Activated T-cell treated with anti-CD3 and anti-CD28 coated beads for 4 hours (primary cell): ENCODE measurements at places on chromosomes 7 and 10.

- DNase-seq = no peak
Measured at GRCh38 chr10:89591111-89591795, 53.8 kb downstream of the PANK1 start.

GRCh38 chr7:155247479-155248365, 50.0 kb upstream of the INSIG1 start:
- DNase-seq = no peak

DNA sequence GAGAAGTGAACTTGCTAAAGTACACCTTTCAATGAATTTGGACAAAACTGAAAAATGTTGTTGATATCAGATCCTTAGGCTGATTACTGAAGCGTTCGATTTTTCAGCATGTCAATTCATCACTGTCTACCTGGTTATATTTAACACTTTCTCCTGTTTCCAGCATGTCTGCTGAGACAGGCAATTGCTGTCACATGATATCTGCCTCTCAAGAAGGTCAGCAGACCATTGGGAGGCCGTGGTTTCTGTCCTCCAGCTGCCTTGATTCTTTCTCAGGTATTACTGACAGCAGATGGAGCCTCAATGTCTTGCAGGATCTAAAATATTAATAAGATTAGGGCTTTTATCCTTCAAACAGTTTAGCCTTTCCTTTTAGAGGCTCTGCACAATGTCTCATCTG, 127.5 kb downstream of the SNX10 start:
- DNase-seq = no peak

DNA sequence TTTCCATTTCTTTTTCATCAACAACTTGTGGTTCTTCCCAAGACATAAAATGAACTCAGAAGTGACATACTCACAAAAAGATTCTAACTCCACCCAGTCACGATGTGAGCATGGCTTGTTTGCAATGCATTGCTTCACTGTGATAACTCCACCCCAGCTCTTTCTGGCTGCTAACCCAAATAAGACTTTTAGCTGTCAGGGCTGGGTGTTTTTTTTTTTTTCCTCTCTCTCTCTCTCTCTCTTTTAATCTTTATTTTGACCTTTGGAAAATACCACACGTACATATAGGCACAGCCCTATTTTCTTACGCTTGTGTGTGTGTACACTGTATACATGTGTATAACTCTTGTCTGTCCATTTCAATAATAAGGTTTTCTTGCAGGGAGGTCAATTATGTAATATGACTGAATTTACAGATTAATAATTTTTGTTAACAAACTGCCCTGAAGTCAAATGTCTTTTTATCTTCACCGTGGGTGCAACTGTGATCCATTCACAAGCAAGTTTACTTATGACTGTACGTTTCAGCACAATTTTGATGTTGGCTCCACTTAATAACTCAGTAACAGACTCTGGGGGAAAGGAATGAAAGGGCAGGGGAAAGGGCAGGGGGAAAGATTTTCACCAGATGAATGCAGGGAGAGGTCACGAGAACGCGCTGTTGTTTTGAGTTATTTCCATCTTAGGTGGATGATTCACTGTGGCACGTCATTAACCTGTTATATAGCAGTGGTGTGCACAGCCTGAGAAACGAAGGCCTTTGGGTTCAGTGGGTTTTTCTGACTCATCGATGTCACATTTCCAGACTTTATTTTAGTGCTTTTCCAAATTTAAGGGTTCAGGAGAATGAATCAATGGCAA, 49.1 kb downstream of the APBB1IP start:
- peak; percentile 65 for DNase-seq

- DNase-seq = no peak
Measured at GRCh38 chr10:8639486-8640185, 585.1 kb downstream of the GATA3 start.

DNA sequence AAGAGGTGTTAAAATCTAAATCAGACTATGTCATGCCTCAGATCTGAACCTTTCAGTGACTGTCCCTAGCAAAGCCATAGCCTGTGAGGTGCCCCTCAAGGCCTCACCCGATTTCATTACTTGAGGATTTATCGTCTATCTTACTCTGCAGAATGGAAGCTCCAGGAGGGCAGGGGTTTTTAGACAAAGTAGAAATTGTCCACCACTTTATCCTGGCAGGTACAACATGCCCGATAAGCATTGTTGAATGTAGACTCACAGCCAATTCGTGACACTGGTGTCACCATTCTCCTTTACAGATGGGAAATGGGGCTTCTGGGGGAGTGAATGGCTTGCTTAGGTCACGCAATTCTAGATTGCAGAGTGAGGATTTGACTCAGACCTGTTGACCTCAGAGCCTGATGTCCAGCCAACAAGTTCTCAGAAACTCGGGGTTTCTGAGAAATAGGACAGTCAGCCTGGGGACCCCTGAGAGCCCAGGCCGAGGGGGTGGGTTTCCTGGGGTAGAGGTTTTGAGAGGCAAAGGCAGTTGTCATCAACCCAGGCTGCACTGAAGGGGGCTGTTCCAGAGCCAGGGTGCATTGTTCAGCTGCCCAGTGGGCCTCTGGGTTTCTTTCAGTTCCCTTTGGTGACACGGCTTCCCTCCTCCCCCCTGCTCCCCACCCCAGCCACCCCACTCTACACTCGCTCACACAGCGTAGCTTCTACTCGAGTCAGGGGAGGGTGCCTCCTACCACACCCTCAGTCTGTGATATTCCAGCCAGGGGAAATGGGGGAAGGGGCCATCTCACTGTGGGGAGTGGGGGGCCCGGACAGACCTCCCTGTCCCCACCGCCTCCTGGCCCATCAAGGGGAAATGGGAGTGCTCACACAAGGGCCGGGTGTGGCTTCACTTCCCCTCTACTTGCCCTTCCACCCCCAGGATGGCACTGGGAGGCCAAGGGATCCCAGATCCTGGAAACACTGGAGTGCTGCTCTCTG, 3.1 kb upstream of the IRF5 start:
- DNase-seq = no peak

DNA sequence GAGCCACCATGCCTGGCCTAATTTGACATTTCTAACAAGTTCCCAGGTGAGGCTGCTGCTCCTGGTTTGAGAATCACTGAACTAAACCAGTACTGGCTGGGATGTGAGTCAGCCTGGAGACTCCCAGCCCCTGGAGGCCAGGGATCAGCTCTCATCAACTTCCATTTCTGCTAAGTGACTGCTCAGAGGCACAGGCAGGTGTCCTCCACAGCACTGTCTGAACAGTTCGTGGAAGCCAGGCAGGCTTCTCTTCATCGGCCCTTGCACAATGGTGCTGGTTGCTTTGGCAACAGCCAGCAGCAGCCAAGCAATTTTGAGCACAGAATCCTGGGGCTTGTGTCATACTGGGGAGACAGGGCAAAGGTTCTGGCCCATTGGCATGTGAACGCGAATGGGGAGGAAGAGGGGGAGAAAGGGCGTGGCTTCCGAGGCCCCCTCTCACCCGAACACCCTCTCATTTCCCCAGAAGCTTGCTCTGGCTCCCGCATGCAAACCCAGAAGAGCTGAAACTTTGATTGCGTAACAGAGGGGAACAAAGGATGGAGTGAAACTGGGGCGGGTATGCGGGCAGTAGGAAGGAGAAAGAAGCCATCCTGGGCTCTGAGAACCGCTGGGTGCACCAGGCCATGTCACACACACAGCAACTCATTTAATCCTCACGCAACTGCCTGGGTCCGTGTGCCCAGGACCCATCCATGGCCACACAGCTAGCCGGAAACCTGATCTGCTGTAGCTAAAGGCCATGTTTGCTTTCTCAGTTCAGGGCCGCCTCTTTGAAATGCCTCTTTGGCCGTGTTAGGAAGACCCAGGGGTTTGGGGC, 9.0 kb upstream of the POR start:
- DNase-seq = no peak

GRCh38 chr10:127154831-127155620, 41.4 kb downstream of the INSYN2A start:
- no peak for DNase-seq

- DNase-seq = no peak
Measured at GRCh38 chr7:99460651-99461050, 5.3 kb downstream of the ATP5MF start.

- no peak for DNase-seq
Measured at GRCh38 chr10:48786606-48787282, 102.1 kb downstream of the WDFY4 start.

DNA sequence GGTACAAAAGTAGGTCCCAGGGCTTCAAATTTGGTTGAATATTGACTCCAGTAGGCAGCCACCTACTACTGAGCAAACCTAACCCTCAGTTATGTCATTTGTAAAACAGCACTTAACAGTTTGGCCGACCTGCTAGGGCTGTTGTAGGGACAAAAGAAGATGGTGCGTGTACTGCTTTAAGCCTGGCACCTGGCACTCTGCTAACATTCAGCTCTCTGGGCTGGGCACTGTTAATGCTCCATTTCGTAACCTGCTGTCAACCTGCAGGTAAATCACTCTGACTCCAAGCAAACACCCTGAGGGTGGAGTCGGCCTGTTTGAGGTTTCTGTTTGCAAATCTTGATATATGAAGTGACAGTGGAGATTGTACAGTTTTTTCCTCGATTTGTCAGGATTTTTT, 7.2 kb downstream of the ZKSCAN1 start:
- DNase-seq = no peak

- DNase-seq = no peak
Measured at GRCh38 chr7:84510505-84510904, 315.9 kb upstream of the SEMA3A start.

DNA sequence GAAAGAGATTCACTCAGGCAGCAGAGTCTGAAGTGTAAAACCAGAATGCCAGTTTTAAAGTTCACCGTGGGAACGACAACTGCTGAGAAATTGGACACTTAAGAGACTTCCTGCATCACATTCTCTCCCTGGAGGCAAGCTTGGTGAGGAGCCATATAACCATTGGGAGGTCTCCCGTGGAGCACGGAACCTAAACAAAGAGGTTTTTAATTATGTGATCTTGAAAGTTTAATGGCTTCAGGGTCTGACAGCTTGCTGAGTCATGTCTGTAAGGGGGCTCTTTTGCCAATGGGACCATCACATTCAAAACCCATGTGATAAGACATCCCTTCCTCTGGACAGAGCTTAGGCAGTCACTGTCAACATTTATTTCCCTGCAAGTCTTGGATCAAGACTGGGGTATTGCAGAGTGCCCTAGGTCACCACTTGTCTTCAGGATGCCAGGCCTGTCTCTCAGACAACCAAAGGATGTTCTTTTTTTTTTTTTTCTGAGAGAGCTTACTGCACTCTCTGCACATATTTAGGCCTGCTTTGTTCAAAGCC, 674.4 kb downstream of the TYW1 start:
- no peak for DNase-seq

GRCh38 chr10:86757113-86757972, 924 bp downstream of the BMPR1A start:
- peak; percentile 3 for DNase-seq

DNA sequence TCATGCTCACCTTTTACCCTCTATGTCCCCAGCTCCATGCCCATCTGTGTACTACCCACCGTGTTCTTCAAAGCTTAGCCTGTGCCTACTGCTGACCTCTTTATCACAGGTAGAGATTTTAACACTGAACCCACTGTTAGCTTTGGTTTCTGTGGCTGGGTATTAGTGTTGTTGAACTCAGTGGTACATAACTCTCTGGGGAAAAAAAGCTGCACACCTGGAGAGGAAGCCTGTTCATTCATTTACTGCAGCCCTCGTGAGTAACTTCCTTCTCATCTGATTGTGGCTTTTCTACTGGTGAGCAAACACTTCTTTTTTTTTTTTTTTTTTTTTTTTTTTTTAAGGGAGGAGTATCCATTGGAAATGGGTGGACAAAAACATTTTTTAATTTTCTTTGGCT, 326.3 kb downstream of the CCSER2 start:
- DNase-seq = no peak

DNA sequence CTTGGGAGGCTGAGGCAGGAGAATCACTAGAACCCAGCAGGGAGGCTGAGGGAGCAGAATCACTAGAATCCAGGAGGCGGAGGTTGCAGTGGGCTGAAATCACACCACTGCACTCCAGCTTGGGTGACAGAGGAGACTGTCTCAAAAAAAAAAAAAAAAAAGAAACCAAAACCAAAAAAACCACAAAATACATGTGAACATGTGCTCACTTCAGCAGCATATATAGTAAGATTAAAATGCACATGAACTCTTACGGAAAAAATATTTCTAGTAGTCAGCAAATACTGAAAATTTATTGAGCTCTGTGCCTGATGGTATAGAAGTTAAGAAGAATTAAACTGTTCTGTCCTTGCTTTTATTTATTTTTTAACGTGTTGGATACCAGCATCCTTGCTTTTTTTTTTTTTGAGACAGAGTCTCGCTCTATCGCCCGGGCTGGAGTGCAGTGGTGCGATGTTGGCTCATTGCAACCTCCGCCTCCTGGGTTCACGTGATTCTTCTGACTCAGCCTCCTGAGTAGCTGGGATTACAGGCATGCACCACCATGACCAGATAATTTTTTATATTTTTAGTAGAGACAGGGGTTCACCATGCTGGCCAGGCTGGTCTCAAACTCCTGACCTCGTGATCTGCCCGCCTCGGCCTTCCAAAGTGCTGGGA, 9.6 kb upstream of the ZNF487 start:
- peak; percentile 34 for DNase-seq

DNA sequence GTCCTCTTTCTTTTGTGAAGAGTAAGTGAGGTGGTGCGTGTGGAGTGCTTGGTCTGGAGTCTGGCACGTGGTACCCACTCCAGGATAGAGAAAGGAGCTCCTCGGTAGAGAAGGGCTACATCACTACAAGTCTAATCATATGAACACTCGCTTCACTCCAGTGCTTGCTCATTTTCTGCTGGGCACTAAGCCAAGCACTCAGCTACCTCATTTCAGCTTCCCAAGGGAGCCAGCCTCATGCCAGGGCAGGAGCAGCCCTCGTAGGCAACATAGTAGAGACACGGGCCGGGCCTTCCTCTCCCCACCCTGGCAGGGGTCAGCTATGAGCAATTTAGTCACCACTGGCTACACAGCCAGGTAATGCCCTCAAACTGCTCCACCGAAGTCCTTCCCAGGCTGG, 11.4 kb upstream of the HSPA12A start:
- no peak for DNase-seq

DNA sequence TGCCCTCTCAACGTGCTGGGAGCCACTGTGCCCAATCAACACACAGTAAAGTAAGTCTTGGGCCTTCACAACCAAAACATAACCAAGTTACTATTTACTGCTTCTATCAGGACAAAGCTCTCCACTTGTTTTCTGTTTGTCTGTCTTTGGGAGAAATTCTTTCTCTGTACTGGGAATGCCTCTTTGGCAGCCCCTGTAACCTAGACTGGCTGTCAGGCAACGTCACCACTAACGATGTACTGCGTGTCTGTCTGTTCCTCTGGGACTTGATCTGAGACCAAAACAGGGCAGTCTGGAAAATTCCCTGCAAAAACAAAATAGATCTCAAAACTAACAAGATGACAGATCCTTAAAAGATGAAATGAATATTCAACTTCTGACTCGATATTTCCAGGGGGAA, 113.0 kb downstream of the SMURF1 start:
- no peak for DNase-seq
